ENCODE measurements at places on chromosomes 12 and 14.

- no peak for DNase-seq
Observed at GRCh38 chr12:123119808-123120207, 31.1 kb downstream of the PITPNM2 start.

DNA sequence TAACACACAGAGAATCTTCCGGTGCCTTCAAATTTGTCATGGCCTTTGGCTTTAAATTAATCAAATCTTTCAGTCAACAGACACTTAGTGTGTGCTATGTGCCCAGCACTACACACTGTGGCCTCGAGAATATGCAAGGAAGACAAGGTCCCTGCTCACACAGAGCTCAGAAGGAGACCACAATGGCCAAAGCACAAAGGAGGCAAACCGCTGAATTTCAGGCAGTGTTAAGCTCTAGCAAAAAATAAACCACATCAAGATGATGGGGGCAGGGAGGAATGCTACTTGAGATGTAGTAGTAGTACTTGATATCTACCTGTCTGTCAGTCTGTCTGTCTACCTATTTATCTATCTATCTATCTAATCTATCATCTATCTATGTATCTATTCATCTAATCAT, 227.9 kb downstream of the TMEM132D start:
- DNase-seq: no peak

DNA sequence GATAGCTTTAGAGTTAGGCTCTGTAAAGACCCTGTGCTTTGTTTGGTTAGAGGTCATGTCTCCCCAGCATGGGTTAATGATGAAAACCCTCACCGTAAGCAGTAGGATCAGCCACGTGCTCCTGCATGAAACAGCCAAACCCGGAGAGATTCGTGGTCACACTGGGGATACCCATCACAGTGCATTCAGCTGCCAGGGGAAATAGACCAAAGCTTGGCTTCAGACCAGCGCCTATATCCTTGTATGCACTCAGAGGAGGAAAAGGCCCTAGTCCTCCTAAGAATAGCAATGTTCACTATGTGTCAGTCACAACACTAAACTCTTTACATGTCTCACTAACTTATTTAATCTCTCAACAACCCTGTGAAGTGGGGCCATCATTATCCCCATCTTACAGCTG, 16.3 kb downstream of the SPX start:
- no peak for DNase-seq

GRCh38 chr12:108995370-108995992, 25.4 kb downstream of the SVOP start:
- no peak for DNase-seq

GRCh38 chr14:92944976-92945375, 22.0 kb downstream of the CHGA start:
- DNase-seq: no peak

DNA sequence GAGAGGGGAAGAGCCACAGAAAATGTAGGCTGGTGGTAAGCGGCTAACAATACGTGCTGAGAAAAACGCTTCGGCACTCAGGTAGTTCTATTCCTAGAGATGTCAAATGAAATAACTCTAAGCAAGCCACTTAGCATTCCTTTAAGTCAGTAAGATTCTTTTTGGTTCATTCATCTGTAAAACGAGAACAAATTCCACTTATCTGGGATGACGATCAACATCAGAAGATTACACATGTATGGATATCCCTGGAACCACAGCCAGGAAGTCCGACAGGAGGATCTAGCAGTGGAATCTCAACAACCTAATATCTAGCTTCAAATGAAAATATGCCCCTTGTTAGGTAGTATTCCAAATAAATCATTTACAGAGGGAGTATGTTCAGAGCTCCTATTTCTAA, 74.6 kb upstream of the CDKN3 start:
- no peak for DNase-seq

DNA sequence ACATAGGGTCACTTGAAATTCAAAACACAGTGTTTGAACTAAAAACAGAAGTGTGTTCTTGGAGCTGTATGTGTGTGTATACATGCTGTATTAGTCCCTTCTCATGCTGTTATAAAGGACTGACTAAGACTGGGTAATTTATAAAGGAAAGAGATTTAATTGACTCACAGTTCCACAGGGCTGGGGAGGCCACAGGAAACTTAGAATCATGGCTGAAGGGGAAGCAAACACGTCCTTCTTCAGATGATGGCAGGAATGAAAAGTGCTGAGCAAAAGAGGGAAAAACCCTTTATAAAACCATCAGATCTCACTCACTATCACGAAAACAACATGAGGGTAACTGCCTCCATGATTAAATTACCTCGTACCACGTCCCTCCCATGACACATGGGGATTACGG, 224.1 kb downstream of the BCAT1 start:
- DNase-seq: no peak

DNA sequence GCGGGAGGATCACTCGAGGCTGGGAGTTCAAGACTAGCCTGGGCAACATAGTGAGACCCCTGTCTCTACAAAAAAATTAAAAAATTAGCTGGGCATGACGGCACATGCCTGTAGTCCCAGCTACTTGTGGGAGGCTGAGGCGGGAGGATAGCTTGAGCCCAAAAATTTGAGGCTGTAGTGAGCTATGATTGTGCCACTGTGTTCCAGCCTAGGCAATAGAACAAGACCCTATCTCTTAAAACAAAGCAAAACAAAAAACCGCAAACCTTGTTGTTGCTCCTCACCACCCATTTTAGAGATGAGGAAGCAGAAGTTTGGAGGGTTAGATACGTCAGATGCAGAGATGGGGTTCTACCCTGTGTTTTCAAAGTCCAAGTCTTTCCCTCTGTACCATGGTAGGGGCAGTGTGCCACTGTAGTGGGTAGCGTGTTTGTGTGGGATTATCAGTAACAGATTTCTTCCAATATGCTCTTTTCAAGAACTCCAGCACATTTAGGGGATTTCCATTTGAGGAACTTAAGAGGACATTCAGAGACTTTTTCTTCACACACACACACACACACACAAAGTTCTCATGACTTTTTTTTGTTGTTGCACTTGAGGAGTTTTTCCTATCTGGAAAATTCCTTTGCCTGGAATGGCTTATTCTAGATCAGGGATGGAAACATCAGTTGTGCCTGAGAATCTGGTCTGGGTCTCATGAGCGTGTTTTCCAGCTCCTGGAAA, 186.5 kb downstream of the CHST11 start:
- DNase-seq: no peak

DNA sequence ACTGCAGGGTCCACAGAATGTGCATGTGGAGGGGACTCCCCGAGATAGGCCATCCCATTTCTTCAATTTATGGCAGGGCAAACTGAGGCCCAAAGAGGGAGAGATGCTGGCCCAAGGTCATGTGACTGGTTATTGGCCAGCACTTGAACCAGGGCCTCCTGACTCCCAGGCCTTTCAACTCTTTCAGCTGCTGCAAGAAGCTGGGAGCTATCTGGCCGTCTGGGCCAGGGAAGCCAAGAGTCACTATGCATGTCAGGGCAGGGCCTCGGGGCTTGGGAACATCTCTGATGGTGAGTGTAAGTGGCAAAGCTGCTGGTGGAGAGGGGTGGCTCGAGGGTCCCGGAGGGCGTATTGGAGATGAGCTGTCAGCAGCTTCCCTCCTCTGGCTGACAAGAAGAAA, 9.5 kb upstream of the LTBP2 start:
- DNase-seq: no peak

DNA sequence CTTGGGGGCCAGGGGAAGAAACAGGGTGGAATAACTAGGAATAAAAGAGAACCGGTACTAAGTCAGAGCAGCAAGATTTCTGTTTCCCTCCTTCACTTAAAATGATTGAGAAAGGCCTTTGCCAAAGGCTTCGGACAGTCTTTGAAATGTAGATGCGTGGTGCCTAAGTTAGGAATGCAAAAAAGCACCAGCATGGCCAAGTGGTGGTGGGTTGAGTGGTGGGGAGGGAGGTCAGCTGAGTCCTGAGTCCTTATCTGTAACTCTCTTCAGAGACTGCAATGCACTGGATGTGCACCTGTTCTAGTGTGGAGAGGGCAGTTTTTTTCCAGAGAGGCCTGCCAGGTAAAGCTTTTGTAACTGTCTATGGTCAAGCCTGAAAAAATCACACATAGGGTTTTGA, 919.9 kb downstream of the FSCB start:
- DNase-seq: no peak

- no peak for DNase-seq
Observed at GRCh38 chr12:39369756-39370155, 73.2 kb downstream of the KIF21A start.

DNA sequence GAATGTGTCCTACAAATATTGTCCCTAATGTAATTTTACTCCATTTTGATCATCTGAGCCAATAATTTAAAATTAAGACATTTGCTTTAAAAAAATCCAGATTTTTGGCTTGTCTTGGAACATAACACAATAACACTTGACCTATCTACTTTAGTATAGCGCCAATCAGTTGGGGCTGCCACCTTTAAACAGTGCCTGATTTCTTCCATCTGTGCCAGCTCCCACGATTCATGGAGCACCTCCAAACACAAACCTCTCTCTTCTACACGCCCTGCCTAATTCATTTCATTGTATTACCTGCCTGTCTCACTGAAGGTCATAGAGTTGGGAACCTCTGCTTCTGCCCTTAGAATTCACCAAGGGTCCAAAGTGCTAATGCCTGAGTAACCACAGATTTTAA, 352.4 kb downstream of the TMEM132D start:
- DNase-seq: no peak

- DNase-seq: no peak
Observed at GRCh38 chr12:118044577-118044976, 16.4 kb downstream of the WSB2 start.

- no peak for DNase-seq
Observed at GRCh38 chr12:83092129-83092528, 405.4 kb downstream of the TMTC2 start.

DNA sequence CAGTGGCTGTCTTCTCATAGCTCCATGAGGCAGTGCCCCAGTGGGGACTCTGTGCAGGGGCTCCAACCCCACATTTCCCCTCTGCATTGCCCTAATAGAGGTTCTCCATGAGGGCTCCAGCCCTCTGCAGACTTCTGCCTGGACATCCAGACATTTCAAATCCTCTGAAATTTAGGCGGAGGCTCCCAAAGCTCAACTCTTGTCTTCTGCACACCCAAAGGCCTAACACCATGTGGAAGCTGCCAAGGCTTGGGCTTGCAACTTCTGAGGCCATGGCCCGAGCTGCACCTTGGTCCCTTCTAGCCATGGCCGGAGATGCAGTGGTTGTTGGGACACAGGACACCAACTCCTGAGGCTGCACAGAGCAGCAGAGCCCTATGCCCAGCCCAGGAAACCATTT, 20.5 kb upstream of the PPP2R5C start:
- DNase-seq: no peak

DNA sequence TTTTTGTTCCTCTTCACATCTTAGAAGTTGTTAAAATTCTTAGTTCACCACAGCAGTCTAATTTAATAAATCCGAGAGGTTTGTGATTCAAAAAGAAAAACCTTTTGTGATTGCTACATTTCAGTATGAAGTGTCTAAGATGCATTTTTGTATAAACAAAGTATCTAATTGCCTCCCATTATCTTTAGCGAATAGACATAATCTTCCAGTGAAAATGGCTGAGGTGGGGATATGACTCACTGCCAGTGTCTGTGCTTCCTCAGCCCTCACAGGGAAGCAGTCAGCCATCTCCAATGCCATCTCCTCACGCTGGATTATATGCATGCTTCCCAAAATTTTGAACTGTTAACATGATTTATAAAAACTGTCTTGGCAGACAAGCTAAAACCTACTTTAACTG, 7.6 kb downstream of the GCH1 start:
- no peak for DNase-seq

DNA sequence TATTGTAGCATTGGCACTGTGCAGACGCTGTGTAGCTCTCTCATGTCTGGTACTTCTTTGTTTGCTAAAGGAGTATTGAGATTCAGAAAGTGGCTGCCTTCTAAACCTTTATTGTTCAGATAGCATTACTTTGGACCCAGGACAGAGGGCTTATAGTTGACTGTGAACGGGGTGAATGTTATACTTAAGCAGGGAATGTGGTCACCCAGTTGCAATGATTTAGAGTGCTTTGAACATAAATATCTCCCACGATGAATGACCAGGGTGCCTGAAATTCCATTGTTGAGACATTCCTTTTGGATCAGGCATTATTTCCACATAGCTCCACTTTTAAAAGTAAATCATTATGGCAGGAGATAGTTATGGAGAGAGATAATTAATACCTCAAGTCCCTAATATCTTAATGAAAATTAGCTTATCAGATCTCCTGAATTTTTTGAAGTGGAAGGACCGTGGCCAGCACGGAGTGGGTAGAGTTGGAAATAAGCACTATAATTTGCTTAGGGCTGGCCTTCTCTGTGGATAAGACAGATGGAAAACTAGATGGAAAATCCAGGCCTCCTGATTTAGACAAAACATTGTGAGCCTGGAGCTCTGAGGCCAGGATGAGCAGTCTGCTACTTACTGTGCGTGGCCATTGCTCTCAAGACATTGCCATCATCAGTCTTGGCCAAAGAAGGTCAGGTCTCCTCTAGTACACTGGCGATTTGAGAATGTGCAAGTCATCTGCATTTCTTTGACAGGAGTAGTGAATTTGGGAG, 114.5 kb downstream of the ETV6 start:
- DNase-seq: no peak

- DNase-seq: no peak
Observed at GRCh38 chr12:76329159-76329558, 19.1 kb downstream of the BBS10 start.

DNA sequence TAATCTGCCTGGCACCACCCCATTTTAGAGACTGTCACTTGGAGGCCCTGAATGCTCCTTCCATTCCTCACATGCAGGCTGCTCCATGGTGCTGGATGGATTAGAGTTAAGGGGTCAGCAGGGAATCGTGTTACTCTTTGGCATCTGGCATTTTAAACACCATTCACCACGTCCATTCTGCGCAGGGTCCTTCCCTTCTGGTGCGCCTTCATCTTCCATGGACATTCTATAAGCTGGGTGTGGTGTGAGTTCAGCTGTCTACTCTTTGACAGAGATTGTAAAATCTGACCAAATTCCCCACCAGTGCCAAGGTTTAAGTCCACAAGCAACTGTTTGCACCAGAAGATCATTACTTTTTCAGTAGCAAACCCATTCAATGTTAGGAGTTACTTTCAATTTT, 47.8 kb downstream of the GIT2 start:
- DNase-seq: no peak

DNA sequence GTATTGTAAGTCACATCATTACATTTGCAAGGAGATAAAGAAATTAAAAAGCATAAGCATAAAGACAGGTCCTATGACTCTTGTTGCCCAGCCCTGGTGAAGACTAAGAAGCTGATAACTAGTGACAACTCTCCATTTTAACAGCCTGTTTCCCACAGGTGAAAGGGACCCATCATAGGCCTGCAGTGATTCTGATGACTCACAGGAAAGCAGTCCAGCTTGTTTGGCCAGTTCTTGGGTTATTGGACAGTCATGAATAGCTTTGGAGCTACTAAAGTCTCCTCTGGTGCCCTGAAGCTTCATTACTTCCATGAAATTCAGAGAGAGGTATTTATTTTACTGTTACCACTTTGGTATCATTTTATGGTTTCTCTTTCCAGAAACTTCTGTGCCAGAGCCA, 55.5 kb upstream of the DYRK2 start:
- DNase-seq: peak; percentile 86
